ENCODE measurements at places on chromosomes 2 and 18. TPM values are rescaled to one million over a fixed set of nuclear protein-coding genes. Genes with fewer than 3 reads are reported as not detected.

GRCh38 chr2:216017365-216017764, 4.0 kb upstream of the MREG start:
- DNase-seq = no peak

DNA sequence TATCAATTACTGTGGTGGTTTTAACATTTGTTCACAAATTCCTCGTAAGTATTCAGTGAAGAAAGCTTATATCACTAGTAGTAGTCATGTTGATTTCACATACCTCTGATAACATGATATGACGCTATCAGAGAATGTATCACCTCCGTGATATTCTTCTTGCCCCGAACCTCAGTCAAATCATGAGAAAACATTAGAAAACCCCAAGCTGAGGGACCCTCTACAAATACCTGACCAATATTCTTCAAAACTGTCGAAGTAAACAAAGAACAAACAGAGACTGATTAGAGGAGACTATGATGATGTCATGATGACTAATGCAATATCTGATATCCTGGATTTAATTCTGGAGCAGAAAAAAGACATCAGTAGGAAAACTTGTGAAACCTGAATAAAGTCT, 85.6 kb upstream of the SPOPL start:
- no peak for DNase-seq

GRCh38 chr2:42106257-42106816, 58.5 kb downstream of the PKDCC start:
- no peak for DNase-seq

- DNase-seq = no peak
Measured at GRCh38 chr2:74945788-74946331, 12.6 kb upstream of the POLE4 start.

- DNase-seq = no peak
Measured at GRCh38 chr2:85302121-85302520, 25.7 kb downstream of the TGOLN2 start.

Gene VSNL1
- 4.2 TPM for polyA plus RNA-seq

DNA sequence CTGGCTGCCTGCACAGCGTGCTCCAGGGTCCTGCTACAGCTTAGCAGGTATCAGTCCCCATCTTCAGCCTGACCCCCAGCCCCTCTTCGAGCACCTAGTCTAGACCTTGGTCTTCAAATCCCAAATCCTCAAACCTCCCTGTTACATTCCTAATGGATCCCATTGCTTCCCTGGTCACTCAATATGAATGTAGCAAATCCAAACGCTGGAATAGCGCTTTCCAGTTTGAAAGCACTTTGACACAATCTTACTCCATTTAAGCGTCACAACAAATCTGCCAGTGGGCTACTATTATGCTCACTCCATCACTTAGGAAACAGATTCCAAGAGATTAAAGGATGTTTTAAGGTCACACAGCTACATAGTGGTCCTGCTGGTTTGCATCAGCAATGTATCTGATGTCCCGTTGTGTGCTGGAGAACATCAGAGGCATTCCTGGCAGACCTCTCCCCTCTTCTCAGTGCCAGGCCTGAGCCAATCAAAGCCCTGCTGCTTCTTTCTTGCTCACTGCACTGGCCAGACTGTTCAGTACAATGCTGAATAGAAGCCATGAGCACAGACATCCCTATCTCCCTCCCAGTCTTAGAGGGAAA, 11.1 kb upstream of the INO80C start:
- DNase-seq = no peak

GRCh38 chr18:38322206-38322605, 756.6 kb upstream of the CELF4 start:
- no peak for DNase-seq

- no peak for DNase-seq
Measured at GRCh38 chr2:119241205-119241532, 17.5 kb downstream of the STEAP3 start.

Gene COLEC12
- polyA plus RNA-seq = 26.3 TPM

- no peak for DNase-seq
Measured at GRCh38 chr2:217887841-217888701, 114.7 kb downstream of the TNS1 start.

- DNase-seq = no peak
Measured at GRCh38 chr18:46167971-46168370, 63.8 kb downstream of the HAUS1 start.

Gene FER1L5
- 2.7 TPM for polyA plus RNA-seq

DNA sequence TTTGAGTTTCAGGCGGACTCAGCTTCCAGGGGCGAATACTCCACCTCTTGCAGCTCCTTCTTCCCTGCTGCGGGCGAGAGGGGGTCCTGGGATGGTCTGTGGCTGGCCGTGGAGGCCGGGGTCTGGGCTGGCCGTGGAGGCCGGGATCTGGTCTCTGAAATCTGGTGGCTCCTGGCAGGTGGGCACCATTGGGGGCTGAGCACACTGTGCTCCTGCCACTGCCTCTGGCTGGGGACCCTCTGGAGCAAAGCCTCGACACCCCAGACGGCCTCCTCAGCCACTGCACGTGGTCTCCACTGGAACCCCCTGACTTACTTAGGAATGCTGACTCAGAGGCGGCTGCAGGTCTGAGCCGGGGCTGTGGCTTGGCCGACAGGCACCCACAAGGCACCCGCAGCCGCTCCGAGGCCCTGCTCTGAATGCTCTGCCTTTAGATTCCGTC, 100.1 kb upstream of the ALKAL2 start:
- DNase-seq = no peak

DNA sequence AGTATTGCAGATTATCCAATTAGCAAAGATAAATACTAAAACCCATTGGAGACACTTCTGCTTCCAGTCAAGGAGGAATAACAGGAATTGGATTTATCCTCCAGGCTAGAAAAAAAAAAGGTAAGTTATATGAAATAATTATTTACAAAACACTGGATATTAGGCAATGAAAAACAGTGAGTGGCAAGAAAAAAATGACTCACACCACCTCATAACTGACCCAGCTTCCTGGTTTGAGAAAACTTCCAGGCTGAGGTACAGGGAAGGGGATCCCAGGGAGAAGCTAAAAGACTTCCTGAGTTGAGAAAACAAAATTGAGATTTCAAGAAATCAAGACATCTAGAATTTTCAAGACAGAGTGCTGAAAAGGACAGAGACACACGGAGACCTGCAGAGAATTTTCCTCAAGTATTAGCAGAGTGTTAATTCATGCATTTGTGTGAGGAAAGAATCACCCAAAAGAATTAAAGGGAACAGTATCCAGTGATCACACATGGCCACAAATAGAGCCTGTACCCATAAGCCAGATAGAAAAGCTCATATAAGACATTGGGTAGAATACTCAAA, 17.4 kb downstream of the SRD5A2 start:
- DNase-seq = no peak

Gene ACTG2
- polyA plus RNA-seq = 0.89 TPM

GRCh38 chr18:75246721-75247610, 36.4 kb downstream of the TSHZ1 start:
- no peak for DNase-seq

- no peak for DNase-seq
Measured at GRCh38 chr2:55269645-55269990, 587 bp upstream of the MTIF2 start.

- no peak for DNase-seq
Measured at GRCh38 chr2:1598041-1598710, 146.1 kb downstream of the PXDN start.
